ENCODE measurements at places on chromosomes 2 and 18. TPM values are rescaled to one million over a fixed set of nuclear protein-coding genes. Genes with fewer than 3 reads are reported as not detected.
A peak's percentile ranks its signal among the peaks of the same experiment; 100 is the strongest.

DNA sequence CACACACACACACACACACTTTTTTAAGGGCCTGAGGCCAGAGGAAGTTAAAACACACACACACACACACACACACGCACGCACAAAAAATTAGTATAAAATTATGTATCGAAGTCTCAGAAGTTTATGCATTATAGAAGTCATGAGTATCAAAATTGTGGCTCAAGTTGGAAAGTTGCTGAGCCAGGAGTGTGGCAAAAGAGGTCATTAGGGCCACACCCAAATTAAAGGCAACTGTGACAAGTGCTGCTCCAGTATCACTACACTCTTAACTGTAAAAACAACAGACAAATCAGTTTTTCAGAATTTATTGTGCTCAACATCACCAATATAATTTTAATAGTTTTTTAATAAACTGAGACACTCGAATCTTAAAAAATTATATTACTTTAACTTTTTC, 36.9 kb downstream of the YWHAQ start:
- DNase-seq, result no peak

The ECEL1 gene
- total RNA-seq, result not detected

DNA sequence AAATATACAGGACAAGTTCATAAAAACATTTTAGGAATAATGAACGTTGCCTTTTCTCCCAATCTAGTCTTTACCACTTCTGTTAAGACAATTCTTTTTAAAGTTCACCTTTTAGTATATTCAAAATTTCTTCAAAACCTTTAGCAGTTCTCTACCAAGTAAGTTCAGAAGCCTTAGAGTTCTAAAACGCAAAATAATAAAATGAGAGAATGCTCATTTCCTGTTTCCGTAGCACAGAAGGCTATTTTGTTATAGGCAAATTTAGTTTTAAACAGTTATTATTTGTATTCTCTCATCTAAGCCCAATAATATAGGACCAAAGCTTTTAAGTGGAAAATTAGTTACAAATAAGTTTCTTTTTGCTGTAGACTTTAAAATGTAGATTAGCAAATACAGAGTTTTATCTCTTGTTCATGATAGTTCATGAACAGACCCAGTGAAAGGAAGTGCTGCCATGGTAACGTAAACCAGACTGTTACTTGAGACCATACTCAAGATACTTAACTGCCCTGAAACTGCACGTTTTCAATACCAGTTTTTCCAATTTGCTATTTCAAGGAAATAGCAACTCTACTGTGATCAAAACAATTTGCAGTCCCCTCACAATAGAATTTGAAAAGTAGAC, 173.1 kb upstream of the STON1 start:
- DNase-seq, result peak; percentile 56

DNA sequence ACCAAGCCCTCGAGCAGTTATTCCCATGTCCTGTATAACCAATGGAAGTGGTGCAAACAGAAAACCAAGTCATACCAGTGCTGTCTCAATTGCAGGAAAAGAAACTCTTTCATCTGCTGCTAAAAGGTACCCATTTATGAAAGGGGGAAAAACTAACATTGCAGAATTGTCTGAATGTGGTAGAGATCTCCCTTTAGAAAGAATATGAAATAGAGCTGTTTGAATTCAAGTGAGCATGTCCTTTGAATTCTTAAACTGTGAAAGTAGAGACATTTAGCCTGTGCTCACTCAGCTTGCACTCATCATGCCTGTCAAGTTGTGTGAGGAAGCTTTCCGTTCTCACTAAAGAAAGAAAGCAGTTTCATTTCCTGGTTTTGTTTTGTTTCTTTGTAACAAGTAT, 87.4 kb downstream of the EML4 start:
- DNase-seq, result no peak

DNA sequence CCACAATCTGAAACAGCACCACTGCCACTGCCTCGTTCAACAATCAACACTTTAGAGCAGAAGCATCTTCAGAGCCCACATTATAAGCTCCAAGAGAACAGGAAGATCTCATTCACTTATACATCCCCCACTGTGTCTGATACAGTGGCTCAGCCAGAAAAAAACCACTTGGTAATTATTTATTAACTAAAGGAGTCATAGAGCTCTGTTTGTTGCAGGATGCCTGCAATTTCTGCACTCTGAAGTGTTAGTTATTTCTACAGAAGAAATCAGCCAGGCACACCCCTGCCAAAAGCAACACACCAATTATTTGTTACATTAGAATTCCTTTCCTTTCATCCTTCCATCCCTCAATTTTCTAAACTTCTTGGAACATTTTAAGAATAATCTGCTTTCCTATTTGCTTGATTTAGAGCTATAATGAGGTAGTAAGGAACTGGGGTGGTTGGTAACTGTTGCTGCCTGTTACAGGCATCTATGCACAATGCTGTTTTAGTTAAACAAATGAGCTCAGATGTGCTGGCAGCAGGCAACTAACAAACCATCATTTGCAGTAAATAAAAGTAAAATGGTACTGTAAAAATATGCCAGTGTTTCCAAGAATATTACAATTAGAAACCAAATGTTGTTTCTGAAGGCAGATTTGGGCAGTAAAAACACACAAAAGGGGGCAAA, 59.9 kb downstream of the DYM start:
- DNase-seq, result no peak
